Left lung (tissue), 14 donors: ENCODE measurements at places on chromosomes 3 and 15.
A peak's percentile ranks its signal among the peaks of the same experiment; 100 is the strongest.

DNA sequence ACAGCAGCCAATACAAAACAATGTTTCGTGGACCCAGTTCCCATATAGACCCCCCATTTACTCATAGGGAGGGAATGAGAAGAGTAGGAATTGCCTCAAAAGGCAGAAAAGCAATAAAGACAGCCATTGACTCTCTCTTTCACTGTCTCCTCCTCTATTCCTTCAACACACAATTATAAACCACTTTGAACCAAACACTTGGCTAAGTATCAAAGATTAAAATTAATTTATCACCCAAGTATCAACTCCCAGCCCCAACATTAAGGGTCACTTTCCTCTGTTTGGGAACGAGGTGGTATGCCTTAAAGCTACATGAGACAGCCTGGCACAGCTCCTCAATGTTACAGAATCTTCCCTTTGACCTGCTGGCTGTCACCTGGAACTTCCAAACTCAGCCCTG is 16.4 kb upstream of the LRIG1 start:
- no peak for DNase-seq

DNA sequence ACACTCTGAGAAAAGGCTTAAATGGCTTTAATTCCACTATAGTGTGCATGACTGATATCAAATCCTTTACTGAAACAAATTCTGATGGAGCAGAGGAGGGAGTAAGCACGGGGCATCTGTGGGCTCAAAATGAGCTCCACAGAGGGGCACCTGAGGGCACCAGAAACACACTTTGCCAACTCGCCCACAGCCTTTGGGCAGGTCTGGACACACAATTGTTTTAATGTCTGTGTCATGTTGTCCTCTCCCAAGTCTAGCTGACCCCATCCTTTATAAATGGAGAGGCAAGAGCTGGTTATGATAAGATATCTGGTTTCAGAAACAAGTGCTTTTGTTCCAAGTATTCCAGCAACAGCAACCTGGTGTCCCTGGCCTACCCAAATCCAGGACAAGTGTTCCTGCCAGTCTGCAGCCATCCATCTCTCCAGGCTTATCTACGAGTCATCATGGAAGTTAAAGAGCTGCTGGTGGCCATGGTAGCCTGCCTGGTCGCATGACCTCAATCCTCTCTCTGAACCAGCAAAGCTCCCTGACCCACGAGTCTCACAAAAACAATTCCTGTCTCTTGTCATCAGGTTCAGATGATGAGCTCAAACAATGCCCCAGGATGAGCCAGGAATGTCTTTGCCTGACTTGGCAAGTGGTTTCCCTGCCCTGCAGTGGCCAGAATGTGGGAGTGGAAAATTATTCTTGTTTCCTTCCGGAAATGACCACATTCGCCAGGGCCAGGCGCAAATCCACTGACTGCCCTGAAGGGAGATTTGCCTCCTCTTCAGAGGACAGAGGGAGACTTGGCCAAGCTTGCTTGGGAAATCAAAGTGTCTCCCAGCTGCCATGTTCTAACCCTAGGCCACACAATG is 64.4 kb upstream of the TPM1 start:
- DNase-seq, result no peak

DNA sequence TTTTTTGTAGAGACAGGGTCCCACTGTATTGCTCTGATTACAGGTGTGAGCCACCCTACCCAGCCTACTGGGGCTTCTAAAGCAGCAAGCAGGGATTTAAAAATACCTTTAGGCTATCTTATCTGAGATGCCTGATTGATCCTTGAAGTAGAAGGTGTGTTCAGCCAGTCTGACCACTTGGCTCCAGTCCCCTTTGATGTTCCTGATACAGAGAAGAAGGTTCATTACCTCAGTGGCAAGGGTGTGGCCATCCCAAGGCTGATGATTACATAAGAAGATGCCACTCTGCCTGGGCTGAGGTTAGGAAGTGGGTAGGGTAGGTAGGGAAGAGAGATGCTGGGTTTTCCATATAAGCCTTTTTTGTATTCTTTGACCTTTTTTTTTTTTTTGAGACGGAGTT is 11.2 kb upstream of the DCAF1 start:
- no peak for DNase-seq

DNA sequence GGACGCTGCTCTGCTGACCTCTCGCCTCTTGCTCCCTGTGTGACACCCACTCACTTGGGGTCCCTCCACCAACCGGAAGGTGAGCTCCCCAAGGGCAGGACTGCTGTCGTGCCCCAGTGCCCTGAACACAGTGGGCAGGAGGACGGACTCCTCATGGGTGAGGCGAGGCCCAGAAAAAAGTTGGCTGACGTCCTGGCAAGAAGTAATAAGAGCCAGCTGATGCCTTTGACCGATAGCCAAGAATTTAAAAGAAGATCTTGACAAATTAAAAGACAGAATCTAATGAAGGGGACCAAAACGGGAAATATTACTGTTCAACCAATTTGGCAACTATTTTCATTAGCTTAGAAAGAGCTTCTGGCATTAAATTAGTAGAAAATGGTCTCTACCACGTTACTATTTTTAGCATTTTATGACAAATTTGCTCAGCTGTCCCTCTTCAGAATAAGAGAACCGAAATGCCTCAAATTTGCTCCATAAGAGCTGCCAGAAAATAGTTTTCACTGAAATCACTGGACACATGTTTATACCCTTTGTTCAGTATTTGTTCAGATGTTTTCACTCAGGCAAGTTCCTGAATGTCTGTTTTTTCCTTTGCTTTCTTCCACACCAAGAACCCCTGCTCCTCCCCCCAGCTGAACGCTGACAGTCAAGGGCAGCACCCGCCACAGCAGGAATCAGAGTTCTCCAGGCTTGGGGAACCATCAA is 60.5 kb downstream of the XXYLT1 start:
- DNase-seq, result peak; percentile 89

GRCh38 chr3:62329971-62330370 is 43.4 kb downstream of the FEZF2 start:
- no peak for DNase-seq

DNA sequence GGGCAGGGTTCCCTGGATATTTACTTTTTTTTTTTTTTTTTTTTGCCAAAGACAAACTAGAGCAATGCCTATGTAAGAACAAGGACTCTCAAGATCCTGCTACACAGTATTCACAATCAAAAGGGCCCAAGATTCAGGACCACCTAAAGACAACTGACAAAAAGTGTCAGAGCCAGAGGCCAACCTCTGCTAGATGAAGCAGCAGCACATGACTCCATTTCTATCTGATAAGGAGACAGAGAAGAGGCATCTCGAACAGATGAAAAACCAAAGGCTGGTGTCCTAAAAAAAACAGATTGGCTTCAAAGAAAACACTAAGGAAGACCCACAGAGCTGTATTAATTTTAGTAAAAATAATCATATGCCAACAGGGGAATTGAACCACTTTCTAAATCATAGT is 20.0 kb downstream of the CMTM6 start:
- DNase-seq, result no peak

DNA sequence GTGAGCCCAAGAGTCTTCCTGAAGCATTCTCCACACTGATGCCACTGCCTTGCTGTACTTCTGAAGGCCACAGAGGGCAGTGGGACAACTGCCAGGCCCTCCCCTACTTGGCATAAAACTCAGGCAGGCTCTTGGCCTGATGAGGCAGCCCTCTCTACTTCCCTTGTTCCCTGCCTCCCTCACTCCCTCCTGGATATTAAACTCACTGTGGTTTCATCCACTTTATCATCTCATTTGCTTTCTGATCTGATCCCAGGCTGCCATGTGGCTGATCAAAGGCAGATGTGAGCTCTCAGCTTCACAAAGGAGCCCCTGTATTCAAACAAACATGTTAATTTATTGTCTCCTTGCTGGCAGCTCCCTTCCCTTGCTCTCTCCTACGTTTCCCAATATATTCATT is 533.5 kb downstream of the IGSF11 start:
- DNase-seq, result peak; percentile 39

DNA sequence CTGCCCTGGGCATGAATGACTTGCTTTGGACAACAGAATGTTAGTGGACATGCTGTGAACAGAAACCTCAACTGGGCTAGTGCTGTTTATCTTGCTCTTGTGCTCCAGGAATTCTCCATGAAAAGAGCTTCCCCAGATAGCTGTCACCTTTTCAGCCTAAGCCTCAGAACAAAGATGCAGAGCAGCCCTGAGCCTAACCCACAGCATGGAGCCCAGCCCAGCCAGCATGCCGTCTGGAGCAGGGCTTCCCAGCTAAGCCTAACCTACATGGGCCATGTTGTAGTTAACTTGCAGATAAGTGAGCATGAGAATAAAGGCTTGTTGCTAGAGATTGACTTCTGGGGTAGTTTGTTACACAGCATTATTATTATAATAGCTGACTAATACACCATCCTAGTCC is 48.9 kb downstream of the SCN5A start:
- no peak for DNase-seq

- no peak for DNase-seq
These were observed 55.6 kb upstream of the CGNL1 start for GRCh38 chr15:57320631-57321220.

GRCh38 chr15:92541291-92542200 is 114.0 kb downstream of the FAM174B start:
- DNase-seq, result no peak

DNA sequence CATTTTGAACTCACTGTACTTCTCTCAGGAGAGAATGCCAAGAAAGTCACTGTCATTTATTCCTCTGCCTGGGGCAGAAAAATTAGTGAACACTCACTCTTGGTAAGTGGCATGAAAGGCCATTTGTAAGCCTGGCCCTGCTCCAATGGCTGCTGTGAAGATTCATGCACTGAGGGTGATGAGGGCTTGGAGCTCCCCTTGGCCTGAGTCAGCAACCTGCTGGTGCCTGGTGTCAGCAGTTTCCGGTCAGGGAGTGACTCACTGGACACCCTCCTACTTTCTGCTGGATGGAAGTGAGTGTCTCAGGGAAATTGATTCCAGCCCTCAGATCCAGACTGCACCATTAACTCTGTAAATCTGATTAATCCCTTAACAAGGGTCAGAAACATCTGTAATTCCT is 37.6 kb downstream of the TRA2B start:
- no peak for DNase-seq

DNA sequence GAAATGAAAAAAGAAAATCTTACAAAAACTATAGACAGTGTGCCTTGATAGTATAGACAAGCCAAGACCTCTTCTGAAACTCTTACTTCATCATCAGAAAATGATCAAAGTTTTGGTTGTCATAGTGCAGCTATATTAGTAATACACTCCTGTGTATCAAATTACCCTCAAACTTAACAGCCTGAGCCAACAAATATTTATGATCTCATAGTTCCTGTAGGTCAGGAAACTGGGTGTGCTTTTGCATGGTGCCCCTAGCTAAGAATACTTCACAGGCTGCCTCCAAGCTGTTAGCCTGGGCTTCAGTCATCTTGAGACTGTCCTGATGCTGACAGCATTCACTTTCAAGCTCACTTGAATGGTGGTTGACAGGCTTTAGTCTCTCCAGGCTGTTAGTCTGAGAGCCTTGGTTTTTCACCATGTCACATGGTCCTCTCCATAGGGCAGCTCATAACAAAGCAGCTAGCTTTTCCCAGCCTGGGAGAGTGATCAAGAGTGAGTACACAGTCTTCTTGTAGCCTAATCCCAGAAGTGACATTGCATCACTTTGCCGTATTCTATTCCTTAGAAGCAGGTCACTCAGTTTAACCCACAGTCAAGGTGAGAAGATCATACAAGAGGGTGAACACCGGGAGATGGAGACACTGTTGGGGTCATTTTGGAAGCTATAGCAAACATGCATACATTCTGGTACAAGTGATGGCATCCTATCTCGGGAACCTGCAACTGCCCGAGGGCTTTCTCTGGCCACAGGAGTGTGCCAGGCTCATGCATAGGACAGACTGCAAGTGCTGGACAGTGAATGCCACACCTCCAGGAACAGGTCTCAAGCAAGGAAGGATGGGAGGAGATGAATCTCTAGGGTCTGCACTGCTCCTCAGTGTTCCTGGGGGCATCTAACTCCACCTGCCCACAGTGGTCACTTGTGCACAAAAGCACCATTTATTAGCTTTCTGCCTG is 173.4 kb upstream of the CADPS start:
- DNase-seq, result no peak

DNA sequence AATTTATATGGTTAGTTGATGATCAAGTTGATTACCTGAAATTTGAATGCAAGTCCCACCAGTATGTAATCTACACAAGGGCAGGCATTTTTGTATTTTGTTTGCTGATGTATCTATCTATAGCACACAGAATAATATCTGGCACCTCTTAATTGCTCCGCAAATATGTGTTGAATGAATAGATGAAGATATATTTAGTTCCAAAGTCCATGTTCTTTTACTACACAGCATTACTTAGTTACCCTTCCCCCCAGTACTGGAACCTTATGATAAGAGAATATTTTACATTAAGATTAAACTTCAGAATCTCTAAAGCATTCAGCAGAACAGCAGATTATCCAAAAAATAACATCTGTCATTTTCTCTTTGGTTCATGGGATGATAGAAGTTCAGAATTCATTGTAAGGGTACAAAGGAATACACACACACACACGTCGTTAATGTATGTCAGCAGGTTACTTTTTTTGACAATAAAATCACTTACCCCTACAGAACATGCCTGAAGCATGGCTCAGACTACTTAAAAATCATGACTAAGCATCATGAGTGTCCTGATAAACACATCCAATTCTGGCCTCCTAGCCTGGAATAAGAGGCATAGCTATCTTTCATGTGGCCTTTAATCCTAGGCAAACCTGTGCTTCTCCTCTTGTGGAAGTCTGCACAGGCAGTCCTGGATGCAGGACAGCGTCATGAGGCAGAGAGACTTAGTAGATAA is 148.9 kb upstream of the TBC1D5 start:
- no peak for DNase-seq

GRCh38 chr3:62159709-62160092 is 213.6 kb downstream of the FEZF2 start:
- peak; percentile 33 for DNase-seq

GRCh38 chr3:149382101-149382467 is 4.6 kb upstream of the TM4SF1 start:
- DNase-seq, result no peak

GRCh38 chr15:72147418-72147817 is 29.2 kb downstream of the SENP8 start:
- DNase-seq, result no peak

DNA sequence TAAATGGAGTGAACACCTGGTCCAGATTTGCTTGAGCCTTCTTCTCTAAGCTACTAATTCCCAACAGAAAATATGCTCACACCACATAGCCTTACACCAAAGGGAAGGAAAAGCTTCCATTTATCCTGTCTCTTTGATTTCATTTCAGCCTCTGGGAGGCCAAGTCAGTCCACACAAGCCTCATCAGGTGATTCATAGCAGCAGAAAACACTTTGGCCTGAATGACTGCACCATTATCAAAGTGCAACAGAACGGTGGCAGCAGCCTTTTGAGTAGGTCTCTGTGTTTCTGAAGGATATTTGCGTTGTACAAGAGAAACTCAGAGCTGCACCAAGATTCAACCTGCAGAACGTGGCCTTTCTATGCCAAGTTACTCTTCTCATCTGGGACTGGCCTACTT is 46.6 kb upstream of the SNRK start:
- no peak for DNase-seq

- DNase-seq, result no peak
These were observed 4.8 kb downstream of the KLF13 start for GRCh38 chr15:31331389-31331788.

DNA sequence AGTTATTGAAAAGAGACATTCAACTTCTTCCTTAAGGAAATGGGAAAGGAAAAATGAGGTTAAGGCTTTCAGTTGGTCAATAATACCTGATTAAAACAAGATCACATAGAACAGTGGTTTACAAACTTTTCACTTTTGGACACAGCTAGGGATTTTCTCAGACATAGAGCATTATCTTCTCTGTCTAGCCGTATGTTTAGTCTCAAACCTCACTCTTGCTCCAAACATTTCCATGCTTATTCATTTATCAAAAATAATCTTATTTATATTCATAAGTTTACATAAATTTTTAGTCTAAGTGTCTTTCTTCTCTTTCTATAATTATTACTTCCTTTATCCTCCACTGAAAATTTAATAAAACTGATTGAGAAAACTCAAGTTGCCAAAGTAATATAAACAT is 114.2 kb upstream of the AZI2 start:
- no peak for DNase-seq
